ENCODE measurements at places on chromosomes 2 and 18.

DNA sequence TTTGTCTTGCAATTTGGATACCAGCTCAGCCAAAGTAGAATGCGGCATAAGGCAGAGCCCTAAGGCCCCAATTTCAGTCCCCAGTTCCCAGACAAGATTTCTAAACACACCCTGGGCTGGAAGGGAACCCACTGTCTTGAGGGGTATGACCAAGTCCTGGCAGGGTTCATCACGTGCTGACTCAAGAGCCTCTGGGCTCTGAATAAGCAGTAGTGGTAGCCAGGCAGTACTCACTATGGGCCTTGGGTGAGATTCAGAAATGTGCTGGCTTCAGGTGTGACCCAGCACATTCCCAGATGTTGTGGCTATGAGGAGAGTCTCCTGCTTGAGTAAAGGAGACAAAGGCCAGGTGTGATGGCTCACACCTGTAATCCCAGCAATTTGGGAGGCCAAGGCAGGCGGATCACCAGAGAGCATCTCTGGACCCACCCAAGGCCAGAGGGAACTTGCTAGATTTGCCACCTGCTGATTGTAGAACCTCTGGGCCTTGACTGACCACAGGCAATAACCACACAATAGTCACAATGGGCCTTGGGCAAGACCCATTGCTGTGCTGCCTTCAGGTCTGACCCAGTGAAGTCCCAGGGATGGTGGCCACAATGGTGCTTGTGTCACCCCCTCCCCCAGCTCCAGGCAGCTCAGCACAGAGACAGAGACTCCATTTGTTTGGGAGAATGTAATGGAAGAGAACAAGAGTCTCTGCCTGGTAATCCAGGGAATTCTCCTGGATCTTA lies 74.9 kb downstream of the ATL2 start:
- no peak for DNase-seq

GRCh38 chr2:132859590-132859989 lies 189.6 kb upstream of the LYPD1 start:
- no peak for DNase-seq

- no peak for DNase-seq
Measured at GRCh38 chr2:26691161-26691560, 1.4 kb upstream of the KCNK3 start.

- no peak for DNase-seq
Measured at GRCh38 chr2:152453129-152453911, 118.3 kb downstream of the FMNL2 start.

DNA sequence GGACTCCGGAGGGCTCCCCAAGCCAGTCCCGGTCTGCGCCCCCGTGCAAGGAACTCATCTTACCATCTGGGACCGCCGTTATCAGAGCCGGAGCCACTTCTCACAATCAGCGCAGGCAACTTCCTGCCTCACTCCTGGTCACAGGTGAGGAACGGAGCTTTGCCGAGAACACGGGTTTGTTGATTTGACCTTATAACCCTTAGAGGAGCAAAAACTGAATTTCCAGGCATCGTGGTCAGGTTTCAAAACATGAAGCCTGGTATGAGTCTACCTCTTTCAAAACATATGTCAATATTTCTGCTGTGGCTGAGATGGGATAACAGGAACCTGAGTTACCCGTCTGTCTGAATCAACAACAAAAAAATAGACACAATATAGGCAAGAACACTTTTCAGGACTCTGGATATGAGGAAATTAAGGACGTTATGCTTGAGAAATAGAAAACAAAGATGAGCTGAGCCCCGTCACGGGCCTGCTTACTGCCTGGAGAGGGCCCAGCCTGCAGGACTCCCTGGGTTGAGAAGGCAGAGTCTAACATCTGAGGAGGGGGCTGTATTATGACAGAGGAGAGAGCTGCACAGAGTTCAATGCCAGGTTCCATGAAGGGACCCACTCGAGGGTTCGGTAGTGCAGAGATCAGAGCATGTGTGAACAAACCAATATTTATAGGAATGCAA lies 148.7 kb downstream of the NDUFA10 start:
- no peak for DNase-seq

- no peak for DNase-seq
Measured at GRCh38 chr2:124908411-124908810, 883.3 kb downstream of the CNTNAP5 start.

- DNase-seq = no peak
Measured at GRCh38 chr2:170553748-170554147, 161.4 kb upstream of the SP5 start.

DNA sequence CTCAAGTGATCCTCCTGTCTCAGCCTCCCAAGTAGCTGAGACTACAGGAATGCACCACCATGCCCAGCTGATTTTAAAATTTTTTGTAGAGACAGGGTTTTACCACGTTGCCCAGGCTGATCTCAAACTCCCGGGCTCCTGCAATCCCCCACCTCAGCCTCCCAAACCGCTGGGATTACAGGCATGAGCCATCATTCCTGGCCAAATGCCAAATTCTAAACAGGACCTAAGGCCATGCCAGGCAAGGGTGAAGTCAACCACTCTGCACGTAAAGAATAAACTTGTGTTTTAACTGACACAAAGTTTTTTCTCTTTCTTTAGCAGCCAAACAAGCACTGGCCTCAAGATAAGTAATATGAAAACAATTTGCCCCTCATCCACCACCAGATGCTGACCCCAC lies 37.4 kb upstream of the SATB2 start:
- no peak for DNase-seq

GRCh38 chr2:189336276-189336975 lies 104.8 kb upstream of the WDR75 start:
- DNase-seq = no peak

GRCh38 chr18:21109936-21110712 lies 1.5 kb downstream of the ROCK1 start:
- DNase-seq = peak; percentile 13

DNA sequence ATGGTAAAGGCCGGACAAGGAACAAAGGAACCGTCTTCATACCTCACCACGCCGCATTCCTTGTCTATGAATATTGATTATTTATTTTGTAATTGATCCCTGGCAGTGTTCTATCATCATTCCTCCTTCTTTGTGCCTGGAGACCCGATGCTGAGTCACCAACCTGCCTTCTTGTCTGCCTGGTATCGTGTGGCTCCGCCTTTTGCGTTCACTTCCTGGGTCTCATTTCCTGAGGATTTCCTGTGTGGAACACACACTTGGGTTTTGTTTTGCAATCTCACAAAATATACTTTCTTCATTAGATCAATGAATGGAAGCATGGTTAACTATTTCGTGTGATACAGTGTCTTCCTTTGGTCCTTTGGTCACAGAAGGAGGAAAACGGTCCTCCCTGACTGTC lies 95.5 kb upstream of the SNTG2 start:
- DNase-seq = no peak

GRCh38 chr2:27185331-27186026 lies 26.4 kb upstream of the ATRAID start:
- DNase-seq = no peak

- DNase-seq = no peak
Measured at GRCh38 chr2:7016148-7016547, 98.9 kb downstream of the RNF144A start.

GRCh38 chr2:15169326-15170069 lies 391.6 kb downstream of the NBAS start:
- DNase-seq = no peak

- DNase-seq = no peak
Measured at GRCh38 chr2:8659735-8660492, 21.9 kb upstream of the ID2 start.

DNA sequence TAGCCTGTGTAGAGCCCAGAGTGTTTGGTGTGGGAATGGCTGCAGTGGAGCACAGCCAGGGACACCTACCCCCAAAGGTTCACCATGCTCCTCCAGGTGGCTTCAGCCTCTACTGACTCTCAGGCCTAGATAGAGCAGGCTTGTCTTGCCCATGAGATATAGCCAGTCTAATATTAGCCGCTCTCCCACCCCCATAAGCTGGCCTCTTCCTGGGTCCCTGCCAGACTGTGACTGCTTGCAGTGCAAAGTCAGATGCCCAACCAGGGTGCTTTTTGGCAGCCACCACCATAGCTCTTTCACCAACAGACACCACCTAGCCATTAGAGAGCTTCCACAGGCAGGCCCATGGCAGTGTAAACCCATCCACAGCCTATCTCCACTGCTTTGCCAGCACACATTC lies 405.3 kb downstream of the MBD2 start:
- DNase-seq = no peak

- no peak for DNase-seq
Measured at GRCh38 chr2:150427298-150427697, 60.2 kb downstream of the RND3 start.

DNA sequence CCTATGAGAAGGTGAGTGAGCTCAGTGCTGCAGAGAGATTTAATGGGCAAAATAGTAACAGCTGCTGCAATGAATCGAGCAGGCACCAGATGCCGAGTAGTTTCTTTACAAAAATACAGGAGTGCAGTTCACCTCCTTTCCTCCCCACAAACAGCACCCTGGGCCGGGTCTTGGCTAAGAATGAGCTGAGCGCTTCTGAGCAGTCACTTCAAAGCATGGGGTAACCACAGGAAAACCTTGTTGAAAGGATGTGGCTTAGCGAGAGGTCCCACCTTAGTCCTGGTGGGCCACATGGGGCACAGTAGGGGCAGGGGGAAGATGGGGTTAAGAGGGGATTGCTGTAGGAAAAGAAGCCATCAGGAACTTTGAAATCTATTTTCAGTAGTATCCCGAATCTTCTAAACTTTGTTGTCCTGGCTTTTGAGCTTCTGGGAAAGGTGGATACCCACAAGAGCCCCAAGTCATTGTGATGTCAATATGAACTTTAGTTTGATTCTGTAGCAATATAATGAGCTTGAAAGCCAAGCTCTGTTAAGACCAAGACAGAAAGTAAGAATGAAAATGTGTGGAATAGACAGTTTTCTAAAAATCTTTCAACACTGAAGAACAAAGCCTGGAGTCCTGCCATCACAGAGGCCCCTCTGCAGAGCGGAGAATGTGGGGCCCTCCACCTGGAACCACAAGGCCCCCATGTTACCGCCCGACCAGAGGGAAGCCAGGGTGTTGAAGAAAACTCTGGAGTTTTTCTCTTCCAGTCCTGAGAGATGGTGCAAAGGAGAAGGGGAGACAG lies 101.0 kb upstream of the ZNF236 start:
- DNase-seq = peak; percentile 75

DNA sequence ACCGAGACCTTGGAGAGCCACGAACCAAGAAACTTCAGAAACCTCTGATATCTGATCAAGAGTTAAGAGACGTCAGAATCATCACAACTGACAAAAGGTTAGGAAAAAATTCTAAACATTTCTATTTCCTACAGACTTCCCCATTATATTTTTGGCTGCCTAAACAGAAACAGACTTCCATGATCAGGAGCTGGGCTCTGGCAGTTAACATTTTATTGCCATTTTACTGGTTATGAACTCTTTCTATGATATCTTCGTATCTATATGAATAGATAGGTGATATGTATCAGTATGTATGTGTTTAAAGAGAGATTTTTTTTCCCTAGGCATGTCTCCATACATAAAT lies 31.1 kb upstream of the PPP1R1C start:
- no peak for DNase-seq

GRCh38 chr2:219155054-219155644 lies 5.5 kb downstream of the NHEJ1 start:
- DNase-seq = peak; percentile 77

DNA sequence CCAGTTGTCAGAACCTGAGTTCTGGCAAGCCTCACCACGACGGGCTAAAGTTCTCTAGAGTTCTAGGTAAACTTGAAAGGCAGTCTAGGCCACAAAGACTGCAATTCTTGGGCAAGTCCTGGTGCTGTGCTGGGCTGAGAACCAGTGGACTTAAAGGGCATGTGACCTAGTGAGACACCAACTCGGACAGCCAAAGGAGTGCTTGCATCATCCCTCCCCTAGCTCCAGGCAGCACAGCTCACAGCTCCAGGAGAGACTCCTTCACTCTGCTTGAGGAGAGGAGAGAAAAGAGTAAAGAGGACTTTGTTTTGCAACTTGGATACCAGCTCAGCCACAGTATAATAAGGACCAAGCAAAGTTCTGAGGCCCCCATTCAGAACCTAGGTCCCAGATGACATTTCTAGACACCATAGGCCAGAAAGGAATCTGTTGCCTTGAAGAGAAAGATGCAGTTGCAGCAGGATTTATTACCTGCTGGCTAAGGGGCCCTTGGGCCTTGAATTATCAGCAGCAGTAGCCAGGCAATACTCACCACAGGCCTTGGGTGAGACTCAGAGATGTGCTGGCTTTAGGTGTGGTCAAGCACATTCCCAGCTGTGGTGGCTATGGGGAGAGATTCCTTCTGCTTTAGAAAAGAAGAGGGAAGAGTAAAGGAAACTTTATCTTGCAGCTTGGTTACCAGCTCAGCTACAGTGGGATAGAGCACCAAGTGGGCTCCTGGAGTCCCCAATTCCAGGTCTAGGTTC lies 51.8 kb downstream of the UPP2 start:
- DNase-seq = no peak

DNA sequence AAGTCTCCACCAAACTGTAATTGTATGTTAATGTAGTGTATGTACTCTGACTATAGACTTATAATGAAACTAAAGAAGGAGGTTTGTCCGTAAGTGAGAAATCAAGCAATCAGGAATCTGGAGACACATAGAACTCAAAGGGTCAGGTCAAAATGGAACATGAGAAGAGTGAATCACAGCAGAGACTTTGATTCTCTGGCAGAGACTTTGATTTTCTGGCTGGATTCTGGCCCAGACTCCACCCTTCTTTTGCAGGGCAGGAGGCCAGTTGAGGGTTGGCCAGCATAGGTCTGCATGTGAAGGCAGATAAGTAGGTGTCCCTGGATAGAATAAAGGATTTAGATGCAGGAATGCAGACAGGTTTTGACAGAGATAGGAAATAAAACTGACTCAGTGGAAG lies 11.0 kb upstream of the NCKAP5 start:
- DNase-seq = no peak

DNA sequence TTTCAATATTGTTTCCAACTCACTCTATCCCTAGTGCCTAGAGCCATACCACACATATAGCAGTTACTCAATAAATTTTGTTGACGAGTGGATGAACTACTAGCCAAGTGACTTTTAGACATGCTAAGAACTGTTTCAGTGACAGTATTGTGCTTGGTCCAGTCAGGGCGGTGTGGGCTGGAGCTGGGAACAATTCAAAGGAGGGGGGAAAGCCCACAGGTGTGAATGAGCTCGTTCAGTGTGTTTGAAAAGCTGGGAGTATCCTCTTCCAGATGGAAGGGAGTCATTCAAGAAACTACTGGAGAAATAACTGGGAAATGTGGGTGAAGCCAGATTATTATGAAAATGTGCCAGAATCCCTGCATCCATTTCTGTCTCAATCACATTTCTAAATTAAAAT lies 1.7 kb upstream of the SERPINE2 start:
- DNase-seq = no peak

GRCh38 chr2:204576362-204576979 lies 31.2 kb downstream of the PARD3B start:
- DNase-seq = no peak

DNA sequence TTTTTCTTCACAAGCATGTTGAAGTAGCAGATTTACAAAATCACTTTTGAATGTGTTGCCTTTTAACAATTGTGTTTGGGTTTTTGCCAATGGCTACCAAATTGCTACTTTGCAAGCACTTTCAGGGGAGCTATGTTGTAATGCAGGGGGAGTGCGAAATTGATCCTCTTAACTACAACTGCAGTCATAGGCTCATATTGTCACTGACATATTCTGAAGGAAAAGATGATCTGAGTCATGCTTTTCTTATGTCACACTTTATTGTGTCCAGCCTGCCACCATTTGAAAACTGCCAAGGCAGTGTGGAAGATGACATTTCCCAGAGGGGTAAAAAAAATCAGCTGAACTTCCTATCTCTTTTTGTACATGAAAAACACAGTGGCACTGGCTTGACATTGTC lies 74.9 kb downstream of the GPD2 start:
- no peak for DNase-seq

Measured in CD4-positive, alpha-beta T cell treated with Interleukin-17A for 1 hour (primary cell).